ENCODE measurements at places on chromosomes 1 and 21.

- DNase-seq: no peak
Measured at GRCh38 chr1:168433238-168433637, 110.6 kb downstream of the XCL2 start.

DNA sequence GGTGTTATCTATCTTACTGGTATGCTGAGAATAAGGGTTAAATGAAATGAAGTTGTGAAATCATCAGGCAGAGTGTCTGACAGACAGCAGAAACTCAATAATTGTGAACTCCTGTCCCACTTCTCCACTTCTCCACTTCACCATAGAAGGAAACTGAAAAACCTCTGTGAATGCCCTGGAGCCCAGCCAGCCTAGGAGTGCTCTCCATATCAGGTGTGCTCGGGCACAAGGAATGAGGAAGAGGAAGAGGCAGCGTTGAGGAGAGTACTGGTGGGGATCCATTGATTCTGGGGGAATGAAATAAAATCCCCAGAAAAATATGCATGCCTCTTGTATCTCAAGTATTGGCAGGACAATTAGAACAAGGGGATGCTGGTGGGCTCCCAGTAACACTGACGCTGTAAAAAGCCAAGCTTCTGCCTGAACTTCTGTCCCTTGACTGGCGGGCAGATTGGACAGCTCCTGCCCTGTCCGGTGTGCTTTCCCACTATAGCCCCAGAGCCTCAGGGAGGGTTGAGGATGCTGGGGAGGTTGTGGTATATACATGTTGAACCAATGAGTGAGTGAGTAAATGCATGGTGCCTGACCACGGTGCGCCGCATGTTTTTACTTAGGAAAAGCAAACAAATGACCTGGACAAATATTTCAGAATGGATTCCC lies 47.7 kb downstream of the NMNAT2 start:
- no peak for DNase-seq

- DNase-seq: no peak
Measured at GRCh38 chr1:98468111-98468717, 193.3 kb upstream of the SNX7 start.

DNA sequence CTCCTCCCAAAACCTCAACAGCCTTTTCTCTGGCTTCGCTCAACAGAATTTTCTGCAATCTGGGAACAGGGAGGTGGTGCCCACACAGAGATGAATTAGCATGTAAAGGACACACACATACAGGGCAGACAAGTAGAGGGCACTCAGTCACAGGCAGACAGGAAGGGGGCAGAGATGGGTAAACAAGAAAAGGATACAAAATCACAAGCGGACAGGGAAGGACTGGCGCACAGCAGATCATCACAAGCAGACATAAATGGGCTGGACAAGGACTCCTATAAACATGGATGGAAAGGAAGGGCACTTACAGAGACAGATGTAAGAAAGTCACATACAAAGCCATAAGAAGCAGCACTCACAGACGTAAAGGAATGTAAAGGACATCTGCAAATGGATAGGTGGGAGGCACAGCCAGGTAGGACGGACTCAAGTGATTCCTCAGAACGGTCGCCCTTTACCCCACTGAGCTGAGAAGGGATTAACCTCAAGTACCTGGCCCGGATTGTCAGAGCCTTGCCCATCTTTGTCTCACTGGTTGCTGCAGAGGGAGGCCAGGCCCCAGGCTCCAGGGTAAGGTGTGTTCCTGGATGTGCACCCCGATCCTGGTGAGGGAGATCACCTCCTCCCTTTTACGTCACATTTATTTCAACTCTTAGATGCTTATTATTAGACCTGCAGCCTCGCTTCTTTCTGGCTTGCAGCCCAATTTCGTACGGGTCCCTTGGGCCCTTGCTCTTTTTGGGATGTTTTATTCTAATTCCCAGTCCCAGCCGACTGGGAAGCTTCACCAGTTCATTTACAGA lies 836 bp upstream of the PRCC start:
- no peak for DNase-seq

GRCh38 chr1:39453603-39454002 lies 37.8 kb upstream of the BMP8A start:
- DNase-seq: no peak

- no peak for DNase-seq
Measured at GRCh38 chr1:174789399-174789798, 210.3 kb upstream of the CACYBP start.

DNA sequence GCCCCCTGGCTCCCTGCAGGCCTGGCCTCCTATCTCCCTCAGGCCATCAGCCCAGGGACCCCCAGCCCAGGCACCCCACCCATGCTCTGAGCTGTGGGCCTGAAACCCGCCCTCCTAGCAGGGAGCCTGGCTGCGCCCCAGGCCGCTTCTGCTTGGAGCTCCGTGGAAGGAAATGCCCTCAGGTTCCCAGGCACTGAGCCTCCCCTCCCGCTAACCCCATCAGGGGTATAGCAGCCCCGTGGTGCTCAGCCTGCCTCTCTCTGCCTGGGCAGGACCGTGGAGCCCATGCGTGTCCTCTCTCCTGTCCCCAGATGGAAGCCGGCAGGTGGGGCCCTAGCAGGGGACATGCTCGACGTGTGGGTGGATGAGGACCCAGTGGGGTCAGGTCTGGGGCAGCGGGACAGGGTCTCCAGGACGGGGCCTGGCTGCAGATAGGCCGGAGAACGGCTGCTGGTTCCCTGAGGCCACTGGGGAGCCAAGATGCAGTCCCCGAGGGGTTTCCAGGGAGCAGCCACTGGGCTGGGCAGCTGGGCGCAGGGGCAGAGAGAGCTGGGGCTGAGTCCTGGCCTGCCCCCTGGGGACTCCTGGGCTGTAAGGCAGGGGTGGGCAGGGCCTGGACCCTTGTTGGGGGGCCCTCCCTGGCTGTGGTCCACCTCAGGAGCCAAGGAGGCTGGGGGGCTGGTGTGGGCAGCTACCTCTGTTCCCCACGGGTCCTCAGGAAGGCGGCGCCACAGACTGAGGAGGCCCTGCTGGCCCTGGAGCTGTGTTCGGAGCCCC lies 75.5 kb downstream of the MORN1 start:
- DNase-seq: no peak

DNA sequence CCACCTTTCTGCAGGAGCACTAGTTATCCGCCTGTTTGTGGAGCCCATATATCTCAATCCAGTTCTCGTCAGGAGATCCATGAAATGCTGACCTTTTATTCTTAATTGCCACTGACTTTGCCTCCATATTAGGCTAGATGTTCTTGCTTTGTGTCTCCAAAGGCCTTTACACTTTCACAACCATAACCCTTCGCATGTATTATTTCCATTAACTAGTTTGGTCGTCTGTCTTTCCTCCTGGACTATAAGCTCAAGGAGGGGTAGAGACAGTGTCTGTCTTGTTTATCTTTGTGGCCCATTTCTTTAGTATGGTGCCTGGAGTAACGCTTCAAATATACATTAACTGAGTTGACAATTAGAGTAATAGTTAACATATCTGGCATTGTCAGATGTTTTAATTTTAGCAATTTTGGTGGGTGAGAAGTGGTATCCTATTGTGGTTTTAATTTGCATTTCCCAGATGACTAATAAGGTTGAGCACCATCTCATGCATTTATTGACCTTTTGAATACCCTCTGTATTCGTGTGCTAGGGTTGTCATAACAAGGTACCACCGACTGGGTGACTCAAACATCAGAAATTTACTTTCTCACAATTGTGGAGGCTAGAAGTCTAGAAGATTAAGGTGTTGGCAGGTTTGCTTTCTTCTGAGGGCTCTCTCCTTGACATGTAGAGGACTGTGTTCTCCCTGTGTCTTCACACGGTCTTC lies 21.7 kb upstream of the IL12RB2 start:
- no peak for DNase-seq

GRCh38 chr1:156496211-156496761 lies 4.3 kb downstream of the MEF2D start:
- no peak for DNase-seq

DNA sequence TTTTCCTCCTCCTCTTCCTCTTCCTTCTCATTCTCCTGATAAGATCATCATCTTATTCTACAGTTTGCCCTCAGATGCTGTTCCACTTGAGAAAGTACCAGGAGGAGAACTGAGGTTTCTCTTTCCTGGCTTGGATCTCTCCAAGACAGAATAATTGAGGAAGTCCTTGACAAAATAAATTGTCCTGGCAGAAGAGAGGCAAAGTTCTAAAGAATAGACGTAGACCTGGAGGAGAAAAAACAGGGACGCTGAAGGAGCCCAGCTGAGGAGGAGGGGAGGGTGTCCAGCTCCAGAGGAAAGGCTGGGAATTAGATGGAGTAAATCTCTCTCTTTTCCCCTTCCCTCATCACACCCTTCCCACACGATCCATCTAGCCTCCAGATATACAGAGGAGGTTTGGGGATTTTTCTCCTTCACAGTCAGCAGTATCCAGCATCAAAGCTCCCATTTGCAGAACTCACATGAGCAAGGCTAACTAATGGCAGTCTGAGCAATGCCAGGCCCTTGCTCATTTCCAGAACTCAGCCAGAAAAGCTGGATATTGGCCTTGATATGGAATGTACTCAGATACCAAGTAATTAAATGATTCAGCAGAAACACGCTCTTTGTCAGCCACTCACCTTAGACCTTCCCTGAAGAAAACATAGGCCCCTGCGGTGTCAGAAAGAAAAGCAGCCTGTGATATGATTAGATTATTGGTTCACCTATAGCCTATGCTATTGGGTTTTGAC lies 5.1 kb upstream of the GNG12 start:
- no peak for DNase-seq

GRCh38 chr1:234505769-234506102 lies 26.8 kb upstream of the TARBP1 start:
- DNase-seq: no peak

DNA sequence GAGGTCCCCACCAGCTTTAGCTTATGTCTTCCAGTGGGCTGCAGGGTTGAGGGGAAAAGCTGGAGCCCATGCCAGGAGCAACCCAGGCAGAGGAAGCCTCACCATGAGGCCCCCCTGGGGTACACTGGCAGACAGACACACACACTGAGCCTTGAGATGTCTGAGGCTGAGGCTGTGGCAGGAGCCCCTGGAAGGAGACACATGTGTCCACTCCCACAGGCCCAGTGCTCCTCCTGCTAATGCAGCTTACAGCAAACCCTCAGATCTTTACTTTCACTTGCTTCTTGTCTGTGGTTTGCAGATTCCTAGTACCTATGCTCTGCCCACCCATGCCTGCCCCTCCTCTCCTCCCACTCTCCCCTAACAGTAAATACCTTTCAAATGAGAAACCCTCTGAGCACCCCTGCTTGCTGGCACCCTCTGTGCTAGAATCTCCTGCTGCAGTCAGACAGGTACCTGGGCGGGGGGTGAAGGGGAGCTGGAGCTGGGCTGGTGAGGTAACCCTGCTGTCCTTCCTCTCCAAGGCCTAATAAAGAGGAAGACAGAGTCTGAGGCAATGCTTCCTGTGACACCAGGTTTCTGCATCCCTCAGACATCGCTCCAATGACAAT lies 63.4 kb upstream of the NEK2 start:
- peak; percentile 9 for DNase-seq

GRCh38 chr1:237179503-237179902 lies 137.5 kb downstream of the RYR2 start:
- no peak for DNase-seq

- DNase-seq: no peak
Measured at GRCh38 chr1:208145167-208145566, 99.0 kb downstream of the PLXNA2 start.

DNA sequence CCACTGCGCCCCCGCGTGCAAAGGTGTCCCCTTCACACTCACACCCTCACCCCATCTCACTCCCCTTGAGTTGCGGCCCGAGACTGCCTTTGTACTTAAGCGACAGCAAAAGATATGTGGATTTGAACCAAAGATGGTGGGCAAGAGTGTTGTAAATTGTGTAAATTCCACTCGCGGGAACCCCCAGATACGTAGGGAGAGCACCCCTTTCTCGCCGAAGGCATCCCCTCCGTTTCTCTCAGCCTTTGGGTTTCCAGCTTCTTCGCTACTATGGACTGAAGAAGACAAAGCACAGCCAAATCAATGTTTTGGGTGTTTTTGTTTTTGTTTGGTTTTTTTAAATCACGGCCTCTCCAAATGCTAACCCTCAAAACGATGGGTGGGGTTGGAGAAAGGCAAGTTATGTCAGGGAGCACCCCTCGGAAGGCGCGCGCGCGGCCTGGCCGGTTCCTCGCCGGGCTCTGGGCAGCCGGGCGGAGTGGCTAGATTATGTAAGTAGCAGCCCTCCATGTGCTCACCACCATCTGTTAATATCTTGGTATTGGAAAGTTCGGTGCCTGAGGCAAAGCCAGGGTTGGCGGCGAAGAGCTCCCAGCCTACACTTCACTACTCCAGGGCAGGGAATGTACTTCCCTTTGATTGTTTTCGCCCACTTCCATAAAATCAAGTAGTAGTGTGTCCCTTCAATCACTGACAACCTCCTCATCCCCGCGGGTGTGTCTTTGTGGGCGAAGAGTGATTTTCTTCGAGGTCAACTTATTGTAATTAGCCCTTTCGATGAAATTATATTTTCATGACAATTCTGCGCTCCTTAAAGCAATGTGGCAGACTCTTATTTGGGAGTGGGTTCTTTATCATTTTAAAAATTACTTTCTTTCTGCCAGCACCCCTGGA lies 4.0 kb upstream of the PROX1 start:
- DNase-seq: no peak

GRCh38 chr21:43861706-43862105 lies 3.3 kb upstream of the AGPAT3 start:
- DNase-seq: no peak

GRCh38 chr1:22563671-22564602 lies 648 bp downstream of the EPHA8 start:
- no peak for DNase-seq

DNA sequence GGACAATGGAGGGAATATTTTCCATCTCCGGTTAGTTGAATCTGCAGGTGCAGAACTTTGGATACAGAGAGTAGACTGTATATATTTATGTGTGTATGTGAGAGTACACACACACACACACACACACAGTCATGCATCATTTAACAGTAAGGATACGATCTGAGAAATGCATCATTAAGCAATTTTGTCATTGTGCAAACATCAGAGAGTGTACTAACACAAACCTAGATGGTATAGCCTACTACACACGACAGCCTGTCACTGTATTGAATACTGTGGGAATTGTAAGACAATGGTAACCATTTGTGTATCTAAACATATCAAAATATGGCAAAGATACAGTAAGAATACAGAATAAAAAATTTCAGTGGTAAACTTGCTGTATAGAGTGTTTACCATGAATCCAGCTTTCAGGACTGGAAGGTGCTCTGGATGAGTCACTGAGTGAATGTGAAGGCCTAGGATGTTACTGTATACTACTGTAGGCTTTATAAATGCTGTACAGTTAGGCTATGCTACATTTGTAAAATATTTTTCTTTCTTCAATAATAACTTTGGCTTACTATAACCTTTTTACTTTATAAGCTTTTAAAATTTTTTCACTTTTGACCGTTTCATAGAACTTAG lies 138.5 kb downstream of the ZZZ3 start:
- no peak for DNase-seq

GRCh38 chr1:209648931-209649776 lies 3.1 kb downstream of the LAMB3 start:
- no peak for DNase-seq
